ENCODE measurements at places on chromosomes 1 and 21. TPM values are rescaled to one million over a fixed set of nuclear protein-coding genes. Genes with fewer than 3 reads are reported as not detected.
A peak's percentile ranks its signal among the peaks of the same experiment; 100 is the strongest.

Gene PEX10
- total RNA-seq: 19.7 TPM

DNA sequence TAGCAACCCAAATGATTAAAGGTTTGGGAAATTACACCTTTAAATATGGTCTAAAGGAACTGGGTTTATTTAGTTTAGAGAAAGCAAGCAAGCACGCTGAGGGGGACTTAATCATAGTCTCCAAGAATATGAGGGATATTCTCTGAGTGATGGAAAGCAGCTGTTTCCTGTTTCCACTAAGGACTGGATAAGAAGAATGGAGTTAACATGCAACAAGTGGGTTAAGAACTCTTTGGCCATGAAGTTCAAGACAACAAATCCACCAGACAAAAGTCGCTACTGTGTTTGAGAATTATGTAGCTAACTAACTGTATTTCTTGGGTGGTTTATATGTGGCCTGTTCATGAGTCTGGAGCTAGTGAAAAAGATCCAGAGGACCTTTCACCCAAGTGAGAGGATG lies 85.7 kb downstream of the TGFB2 start:
- peak; percentile 58 for DNase-seq

- no peak for DNase-seq
Measured at GRCh38 chr1:48291421-48291820, 68.9 kb downstream of the SLC5A9 start.

DNA sequence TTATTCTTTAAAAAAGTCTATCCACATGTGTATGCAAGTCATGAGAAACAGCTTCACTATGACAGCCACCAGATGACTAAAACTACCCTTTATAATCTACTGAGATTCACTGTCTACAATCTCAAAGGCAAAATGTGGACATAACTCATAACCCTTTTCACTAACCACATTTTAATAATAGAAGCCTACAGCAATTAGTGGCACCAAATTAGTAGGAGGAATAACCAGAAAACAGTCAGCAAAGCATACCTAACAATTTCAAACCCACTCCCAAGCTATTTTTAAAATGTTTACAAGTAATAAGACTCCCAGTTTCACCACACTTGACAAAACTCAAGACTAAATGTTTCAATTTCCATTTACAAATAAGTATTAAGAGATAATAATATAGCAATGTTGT lies 442.9 kb downstream of the PTPRC start:
- no peak for DNase-seq

Gene SLC2A5
- total RNA-seq: not detected

GRCh38 chr1:197844651-197845050 lies 57.8 kb upstream of the C1orf53 start:
- DNase-seq: no peak

DNA sequence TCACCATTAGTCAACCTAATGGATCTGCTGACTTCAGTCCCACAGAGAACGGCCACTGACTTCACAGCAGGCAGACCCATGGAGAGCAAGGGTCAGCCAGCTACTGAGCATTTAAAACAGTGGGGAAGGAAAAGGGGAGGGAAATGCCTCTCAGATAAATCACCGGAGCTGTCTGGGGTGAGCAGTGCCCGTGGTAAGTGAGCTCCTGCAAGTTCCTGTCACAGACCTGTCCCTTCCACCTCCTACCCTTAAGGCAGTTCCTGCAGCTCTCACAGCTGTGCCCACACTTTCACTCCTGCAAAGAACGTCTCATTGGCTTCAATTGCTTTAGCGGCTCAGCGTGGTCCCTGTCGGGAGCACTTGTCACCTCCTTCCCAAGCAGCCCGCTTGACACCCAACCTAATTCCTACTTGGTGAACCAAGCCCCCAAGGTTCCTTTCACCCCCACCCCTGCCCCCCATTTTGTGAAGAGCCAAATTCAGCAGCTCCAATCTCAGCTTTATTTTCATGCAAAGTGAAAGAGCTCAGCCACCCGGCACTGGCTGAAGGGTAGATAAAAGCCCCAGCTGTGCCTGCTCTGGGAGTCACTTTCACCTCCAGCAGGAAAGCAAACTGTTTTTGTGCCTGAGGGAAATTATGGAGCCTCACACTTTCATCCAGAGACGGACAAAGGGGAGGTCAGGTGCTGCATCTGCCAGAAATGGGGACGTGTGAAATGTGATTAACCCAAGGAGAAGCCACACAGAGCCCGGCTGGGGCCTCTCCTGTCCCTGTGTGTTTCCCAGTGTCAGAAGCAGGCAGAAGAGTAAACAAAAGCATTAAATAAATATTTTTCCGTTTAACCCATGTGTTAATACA lies 306.2 kb downstream of the TTLL7 start:
- peak; percentile 0 for DNase-seq

DNA sequence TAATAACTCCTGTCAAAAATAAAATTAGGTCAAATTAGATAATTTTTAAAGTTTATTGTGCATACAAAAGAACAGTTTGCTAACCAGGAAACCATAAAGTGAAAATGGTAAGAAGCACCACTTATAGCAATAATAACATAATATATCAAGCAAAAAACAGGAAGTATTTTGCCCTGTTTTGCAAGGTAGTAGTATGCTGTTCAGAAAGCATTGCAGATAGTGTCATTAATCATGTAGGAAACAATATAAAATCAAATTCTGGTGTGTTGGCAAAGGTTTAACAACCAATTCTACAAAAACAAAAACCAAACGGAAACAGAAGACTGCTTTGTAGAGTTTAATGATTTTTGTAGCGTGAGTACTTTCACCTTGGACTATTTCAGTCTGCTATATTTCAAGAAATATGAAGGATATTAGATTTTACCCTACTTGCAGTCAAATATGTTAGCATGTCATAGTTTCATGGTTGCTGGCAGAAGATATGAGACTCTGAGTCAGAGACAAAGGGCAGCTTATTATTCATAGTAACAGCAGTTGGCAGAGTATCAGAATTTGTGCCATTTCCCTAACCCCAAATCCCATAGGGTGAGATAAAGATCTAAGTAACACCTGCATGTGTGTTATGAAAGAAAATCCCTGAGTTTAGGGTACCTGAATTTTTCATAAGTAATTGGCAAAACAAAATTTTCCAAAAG lies 729.0 kb upstream of the BRINP3 start:
- DNase-seq: peak; percentile 5

DNA sequence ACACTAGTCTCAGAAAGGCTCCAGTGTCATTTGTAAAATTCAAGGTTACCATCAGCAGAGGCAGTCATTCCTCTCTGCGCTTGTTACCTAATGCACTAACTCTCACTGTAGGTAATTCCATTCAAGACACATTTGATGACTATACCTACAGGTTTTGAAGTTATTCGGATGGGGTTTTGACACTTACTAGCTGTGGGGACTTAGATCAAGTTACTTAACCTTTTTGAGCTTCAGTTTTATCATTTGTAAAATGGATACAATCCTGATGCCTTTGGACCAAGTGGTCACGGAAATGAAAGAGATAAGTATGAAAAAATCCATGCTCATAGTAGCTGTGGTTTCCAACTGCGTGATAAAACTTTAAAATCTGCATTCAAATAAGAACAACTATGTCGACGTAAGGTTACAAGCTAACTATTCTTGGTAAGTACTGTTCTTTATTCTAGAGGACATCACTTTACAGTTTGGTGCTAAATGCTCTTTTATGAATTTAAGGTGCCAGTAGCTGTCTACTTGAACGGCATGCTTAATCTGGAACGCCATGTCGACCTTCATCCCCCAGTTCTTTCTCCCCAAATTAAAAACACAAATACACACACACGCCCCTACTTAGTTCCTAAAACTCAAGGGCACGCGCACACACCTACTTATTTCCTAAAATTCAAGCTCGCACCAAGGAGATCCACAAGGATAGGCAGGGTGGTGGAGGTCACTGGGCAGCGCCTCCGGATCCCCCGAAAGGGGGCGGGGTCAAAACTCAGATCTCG lies 550 bp upstream of the NFYC start:
- DNase-seq: no peak

Gene UMODL1
- not detected for total RNA-seq

DNA sequence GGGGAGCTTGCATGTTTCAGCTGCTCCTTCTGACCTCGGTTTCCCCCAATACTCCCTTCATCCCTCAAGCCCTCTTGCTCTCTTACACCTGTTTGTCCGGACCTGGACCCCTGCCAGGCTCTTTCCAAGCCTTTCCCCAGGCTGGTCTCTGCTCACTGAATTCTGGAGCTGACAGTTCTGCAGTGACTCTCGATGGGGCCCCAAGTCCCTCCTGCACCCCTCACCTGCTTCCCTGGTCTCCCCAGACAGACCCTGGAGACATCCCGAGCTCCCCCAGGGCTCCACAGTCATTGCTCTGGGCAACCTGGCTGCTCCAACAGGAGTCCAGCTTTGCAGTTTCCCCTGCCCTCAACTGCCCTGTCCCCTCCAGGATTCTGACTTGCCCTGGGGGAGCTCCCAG lies 198.6 kb downstream of the GRIK3 start:
- DNase-seq: no peak

GRCh38 chr1:204025917-204026707 lies 46.8 kb upstream of the SOX13 start:
- DNase-seq: no peak

Gene TNFAIP8L2
- total RNA-seq: not detected

All from IMR-90 (cell line).